ENCODE measurements at places on chromosomes 2 and 18. TPM values are rescaled to one million over a fixed set of nuclear protein-coding genes. Genes with fewer than 3 reads are reported as not detected.

Gene HRH4
- total RNA-seq, result not detected

Gene RGPD4
- under 0.01 TPM for total RNA-seq

Gene PDE11A
- 5.8 TPM for total RNA-seq

Gene NAT8
- 0.69 TPM for total RNA-seq

Gene RPRM
- 0.30 TPM for total RNA-seq

Gene SPIRE1
- total RNA-seq, result 30.0 TPM

Gene NEUROD1
- not detected for total RNA-seq

Gene XRCC5
- total RNA-seq, result 334 TPM

Gene CDK5R2
- 0.10 TPM for total RNA-seq

Gene SKA1
- total RNA-seq, result 0.20 TPM

Gene GPR148
- total RNA-seq, result not detected

Gene ANKZF1
- 35.8 TPM for total RNA-seq

Gene DPYSL5
- not detected for total RNA-seq

Gene DSEL
- total RNA-seq, result 10.7 TPM

Gene ANKRD30BL
- total RNA-seq, result not detected

Gene NGEF
- 0.75 TPM for total RNA-seq

Gene PRLH
- not detected for total RNA-seq

Gene GALR1
- not detected for total RNA-seq

Gene NPC1
- total RNA-seq, result 106 TPM

Gene G6PC2
- not detected for total RNA-seq

Gene CYRIA
- total RNA-seq, result 9.2 TPM

Gene PLEKHB2
- total RNA-seq, result 200 TPM

Gene SCYGR3
- total RNA-seq, result not detected

Gene LRPPRC
- total RNA-seq, result 69.5 TPM

Gene MEP1B
- not detected for total RNA-seq

Gene BOLL
- total RNA-seq, result not detected

Gene HNMT
- total RNA-seq, result 47.9 TPM

Gene METTL5
- 55.3 TPM for total RNA-seq

Gene SP3
- total RNA-seq, result 90.9 TPM

Gene KIAA2012
- total RNA-seq, result not detected

Gene CCBE1
- total RNA-seq, result 8.7 TPM

Gene COX7A2L
- total RNA-seq, result 338 TPM

Gene SERPINB13
- not detected for total RNA-seq

Gene SPHKAP
- total RNA-seq, result not detected
